NB4 (cell line): ENCODE measurements at places on chromosomes 6 and 20.

DNA sequence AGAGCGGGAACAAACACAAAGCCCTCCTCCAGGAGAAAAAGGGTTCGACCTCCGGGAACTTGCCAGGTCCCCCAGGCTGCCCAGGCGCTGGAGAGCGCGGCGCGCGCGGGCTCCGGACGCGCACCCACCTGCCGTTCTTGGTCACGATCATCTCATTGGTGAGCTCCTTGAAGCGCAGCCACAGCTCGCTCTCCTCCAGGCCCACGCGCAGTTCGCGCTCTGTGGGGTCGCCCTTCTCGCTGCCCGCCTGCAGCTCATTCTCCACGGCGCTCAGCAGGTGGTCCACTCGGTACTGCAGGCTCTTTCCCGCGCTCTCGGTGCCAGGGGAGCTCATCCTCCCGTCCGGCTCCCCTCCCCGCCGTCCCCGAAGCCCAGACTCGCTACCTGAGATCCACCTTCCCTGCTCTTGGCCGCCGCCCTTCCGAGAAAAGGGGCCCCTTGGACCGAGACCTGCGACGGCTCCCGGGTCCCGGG, 356 bp downstream of the TBXT start:
- no peak for DNase-seq

DNA sequence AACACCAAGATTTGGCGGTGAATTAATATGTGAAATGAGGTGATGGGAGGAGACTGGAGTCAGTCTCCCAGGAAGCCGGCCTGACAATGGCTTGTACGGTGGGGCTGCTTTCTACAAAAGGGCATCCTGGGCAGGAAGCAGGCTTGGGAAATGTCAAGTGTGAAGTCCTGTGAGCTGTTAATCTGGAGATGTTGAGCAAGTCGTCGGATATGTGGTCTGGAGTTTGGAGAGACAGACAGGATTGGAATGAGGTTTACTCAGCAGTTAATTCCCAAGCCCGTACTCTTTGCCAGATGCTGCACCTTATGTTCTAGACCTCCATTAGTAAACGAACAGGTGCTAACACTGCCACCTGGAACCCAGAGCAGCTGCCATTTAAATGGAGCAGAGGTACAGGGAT, 107.7 kb upstream of the FOXC1 start:
- no peak for DNase-seq

DNA sequence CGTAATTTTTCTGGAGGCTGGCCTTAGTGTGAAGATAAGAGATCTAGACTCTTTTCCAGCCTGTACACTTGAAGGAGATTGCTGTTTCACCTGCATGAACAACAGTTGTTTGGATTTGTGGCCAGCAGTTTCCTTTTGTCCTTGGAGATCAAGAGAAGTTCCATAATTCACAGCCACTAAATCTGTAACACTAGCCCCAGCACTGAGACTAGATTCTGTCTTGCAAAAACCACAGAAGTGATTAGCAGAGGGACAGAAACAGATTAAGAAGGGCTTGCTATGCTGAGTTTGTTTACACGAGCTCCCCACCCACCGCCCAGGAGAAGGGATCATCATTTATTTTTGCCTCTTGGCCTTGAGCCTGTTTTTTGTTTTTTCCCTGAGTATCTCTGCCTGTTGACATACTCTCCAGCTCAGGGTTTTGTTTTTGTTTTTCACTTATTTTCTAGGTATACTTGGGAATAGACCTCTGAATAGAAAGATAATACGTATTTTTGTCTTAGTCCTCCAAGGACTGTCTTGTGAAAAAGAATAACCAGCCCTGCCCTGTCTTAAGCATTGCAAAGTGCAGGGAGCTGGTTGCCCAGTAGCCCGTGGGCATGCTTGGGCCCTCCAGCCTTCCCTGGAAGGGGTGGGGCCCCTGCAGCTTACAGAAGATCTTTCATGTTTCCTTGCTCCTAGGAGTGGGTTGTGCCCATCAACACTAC, 93.1 kb upstream of the SOX4 start:
- no peak for DNase-seq

DNA sequence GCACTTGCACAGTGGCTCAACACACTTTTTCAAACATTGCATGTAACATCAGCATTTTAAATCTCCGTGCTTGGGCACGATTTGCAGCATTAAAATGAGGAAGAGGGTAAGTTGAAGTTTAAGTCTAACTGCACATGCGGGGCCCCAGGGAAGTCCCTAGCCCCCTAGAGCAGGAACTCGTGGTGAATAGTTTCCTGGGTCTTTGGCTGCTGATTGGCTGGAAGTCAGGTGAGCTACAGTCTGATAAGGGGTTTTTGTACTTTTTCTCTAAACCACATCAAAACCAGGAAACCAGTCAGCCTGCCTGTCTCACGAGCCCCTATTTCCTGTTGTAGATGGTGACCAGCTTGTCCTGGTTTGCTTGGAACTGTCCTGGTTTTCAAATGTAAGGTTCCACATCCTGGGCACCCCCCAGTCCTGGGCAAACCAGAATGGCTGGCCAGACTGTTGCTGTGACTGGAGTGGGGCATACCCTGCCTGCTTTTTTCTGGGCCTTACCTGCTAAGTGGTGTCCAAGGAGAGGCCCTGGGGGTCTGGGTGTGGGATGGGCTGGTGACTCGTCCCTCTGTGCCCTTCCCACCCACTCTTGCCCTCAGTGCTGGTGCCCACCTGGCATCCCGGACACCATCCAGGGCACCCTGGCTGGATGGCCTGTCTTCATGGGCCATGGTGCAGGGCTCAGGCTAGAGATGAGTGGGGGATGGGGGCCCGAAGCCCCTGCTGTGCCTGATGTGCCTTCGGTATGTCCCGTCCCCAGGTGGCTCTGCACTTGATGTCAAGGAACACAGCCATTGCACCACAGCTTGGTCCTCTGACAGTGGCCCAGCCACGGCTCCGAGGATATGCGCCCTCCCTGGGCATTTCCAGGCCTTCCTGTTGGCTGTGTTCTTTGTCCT, 31.8 kb downstream of the SUN5 start:
- peak; percentile 98 for DNase-seq

GRCh38 chr6:30156262-30156599, 4.8 kb downstream of the TRIM10 start:
- peak; percentile 25 for DNase-seq

GRCh38 chr6:4074478-4075235, 4.3 kb downstream of the FAM217A start:
- no peak for DNase-seq

- no peak for DNase-seq
Observed at GRCh38 chr6:47407300-47408281, 70.0 kb upstream of the CD2AP start.

DNA sequence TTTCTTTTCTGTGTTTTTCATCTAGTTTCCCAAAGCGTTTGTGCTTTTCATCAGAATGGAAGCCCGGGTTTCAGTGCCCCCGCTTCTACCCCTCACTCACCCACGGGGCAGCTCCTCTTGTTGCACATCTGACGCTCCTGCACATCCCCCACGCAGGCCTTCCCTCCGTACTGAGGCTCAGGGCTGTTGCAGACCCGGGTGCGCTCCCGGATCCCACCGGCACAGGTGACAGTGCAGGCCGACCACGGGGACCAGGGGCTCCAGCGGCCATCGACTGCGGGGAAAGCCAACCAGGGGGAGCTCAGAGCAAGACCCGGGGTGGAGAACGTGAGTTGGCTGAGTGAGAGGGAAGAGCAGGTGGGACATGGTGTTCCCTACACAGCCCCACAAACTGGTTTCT, 19.0 kb downstream of the THBS2 start:
- DNase-seq = no peak

- DNase-seq = no peak
Observed at GRCh38 chr6:1244941-1245340, 67.0 kb upstream of the FOXQ1 start.

GRCh38 chr20:62201173-62202082, 18.6 kb downstream of the MTG2 start:
- no peak for DNase-seq
